NB4 (cell line): ENCODE measurements at places on chromosomes 6 and 20.

DNA sequence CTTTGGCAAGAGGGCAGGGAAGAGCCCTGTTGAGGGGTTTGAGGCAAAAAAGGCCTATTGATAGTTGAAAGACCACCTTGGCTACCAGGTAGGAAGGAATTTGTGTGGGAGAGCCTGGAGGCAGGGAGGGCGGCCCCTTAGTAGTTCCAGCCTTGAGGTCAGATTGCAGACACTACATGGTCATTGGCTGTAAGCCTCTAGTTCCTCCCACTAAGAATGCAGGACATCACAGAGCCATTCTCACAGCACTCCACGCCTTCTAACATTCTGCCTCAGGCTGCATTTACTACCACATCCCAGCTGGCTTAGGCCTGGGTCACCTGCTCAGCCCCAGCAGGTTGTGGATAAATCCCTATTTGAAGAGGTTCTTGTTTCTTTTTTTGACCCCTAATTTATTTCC, 91.0 kb upstream of the SNX9 start:
- no peak for DNase-seq

DNA sequence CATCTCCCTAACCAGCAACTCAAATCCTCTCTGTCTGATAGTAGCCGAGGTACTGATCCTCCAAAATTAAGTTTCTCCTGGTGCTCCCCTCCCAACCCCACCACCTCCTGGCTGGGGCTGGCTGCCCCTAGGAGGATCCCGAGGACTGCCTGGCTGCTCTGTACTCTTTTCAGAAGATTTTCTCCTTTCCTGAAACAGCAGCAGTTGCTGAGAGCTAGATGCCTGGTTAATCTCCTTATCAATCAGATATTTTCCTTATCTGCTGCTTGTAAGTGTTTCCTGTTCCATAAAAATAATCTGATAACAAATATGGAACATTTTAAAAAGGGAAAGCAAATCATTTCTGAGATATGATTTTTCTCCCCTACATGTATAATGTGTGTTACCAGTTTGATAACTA, 52.8 kb downstream of the ZMYND8 start:
- DNase-seq = no peak

DNA sequence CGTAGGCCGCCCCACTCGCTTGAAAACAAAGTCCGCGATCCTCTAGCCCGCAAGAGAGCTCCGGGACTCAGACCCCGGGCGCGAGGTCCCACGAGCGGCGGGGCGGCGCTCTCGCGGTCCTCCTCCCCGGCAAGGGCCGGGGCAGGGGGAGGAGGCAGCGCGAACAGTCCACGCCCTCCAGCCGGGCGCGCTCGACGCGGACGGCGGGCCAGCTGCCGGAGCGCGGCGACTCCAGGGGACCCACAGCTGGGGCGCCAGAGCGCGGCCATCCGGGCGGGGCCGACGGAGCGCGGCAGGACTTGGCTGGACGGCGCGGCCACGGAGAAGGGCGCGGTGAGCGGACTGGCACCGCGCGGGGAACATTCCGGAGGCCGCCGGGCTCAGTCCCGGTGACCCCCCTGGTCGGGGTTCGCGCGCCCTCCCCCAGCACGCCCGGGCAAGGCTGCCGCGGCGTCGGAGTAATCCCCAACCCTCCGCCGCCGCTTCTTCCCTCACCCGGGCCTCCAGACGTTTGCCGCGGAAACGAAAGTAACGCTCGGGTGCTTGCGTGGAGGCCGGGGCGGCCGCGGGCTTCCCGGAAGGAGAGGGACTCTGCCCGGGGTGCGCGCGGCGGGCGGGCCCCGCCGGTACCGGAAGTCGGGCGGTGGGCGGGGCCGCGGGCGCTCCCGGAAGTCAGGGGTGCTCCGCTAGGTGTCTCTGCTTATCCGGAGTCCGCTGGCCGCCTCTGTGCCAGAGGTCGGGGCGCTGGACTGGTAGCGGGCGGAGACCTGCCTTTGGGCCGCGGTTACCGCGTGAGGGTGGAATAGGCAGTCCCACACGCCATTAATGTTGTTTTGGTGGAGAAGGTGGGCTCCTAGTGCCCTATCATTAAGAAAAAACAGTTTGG, at the start of gene RIPK1:
Gene RIPK1, plus strand, starts transcription at position 166 of the 886 bp plus-strand sequence. CDS start 8,330 bp downstream, outside the sequence.
- peak; percentile 95 for DNase-seq

DNA sequence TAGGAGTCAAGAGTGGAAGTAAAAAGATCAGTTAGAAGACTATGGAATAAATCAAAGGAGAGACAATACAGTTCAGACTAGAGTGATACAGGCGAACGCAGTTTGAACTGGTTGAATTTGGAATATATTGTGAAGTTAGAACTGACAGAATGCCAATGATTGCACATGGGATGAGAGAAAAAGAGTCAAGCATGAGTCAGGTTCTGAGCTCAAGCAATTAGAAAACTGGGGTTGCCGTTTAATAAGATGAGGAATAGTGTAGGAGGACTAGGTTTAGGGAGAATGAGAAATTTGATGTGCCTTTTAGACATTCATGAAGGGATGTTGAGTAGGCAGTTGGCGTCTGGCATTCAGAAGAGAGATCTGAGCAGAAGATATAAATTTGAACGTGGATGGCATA, 8.0 kb downstream of the RNF217 start:
- DNase-seq = no peak

DNA sequence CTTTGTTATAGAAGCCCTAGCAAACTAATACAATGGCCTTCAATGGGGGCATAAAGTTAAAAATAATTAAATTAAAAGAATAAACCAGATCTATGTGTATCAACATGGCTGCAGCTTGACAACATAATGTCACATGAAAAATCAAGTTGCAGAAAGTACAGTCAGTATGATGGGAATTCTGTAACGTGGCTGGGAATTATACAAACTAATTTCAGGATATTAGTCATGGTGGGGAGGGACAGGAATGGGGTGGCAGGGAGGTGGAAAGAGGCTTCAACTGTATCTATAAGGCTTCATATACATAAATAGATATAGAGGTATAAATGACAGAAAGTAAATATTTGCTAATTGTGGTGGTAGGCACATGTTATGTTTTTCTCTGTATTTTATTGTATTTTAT, 107.1 kb downstream of the UNC5CL start:
- DNase-seq = no peak

- peak; percentile 8 for DNase-seq
Measured at GRCh38 chr6:107784669-107785068, 39.4 kb downstream of the SCML4 start.

- peak; percentile 65 for DNase-seq
Measured at GRCh38 chr6:134358320-134358719, 40.4 kb upstream of the SGK1 start.

DNA sequence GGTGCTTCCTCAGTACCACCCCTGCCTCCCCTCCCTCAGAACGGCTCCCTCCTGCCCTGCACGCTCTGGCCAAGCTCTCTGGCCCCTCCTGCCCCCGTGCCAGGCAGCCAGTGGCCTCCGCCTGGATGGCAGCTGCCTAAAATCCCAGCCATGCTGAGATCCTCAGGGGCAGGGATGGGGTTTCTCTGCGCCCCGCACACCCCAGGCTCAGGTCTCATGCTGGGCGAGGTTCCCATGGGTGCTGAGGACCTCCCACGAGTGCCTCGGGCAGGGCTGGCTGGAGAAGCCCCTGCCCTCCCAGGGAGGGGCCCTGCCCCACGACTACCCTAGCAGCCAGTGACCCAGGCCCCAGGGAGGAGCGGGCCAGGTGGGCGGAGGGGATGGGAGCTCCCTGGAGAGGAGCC, 2.7 kb downstream of the PTK6 start:
- DNase-seq = no peak

DNA sequence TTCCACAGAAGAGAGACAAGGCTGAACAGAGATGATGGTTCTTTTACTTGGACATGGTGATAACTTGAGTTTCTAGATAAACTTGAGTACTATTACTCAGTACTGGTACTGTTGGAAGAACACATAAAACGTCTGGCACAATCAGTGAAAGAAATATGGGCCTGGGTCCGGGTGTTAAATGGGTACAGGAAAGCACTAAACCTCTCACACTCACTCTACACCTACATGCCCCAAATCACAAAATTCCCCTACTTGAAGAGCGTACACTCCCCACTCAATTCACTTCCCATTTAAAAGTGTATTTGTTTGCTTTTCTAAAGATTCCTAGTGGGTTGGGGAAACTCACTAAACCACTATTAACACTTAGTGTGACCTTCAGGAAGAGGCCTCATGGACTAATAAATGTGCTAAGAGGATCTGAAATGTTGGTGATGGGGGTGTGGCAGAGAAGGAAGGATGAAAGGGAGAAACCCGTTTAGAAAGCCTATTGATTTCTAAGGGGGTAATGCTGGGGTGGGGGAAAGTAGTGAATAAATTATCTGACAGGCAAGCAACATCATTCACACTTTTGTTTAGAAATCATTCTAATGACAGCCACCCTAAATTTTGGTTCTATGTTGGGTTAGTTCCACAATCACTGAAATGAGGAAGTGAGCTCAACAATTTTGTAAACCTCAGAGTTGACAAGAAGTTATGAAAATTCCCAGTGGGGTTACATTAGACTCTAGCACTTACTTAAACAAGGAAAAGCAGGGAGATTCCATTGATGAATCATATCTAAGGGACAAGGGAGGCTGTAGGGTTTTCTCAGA, 222.6 kb upstream of the MARCKS start:
- DNase-seq = peak; percentile 63
